ENCODE measurements at places on chromosomes 12 and 14. TPM values are rescaled to one million over a fixed set of nuclear protein-coding genes. Genes with fewer than 3 reads are reported as not detected.
A peak's percentile ranks its signal among the peaks of the same experiment; 100 is the strongest.

ALG10B gene
- 4.8 TPM for total RNA-seq

KRT74 gene
- total RNA-seq = 0.14 TPM

MDP1 gene
- total RNA-seq = 16.6 TPM

GPR135 gene
- 2.2 TPM for total RNA-seq

IFI27 gene
- 130 TPM for total RNA-seq

TCL1A gene
- not detected for total RNA-seq

LRRK2 gene
- 6.7 TPM for total RNA-seq

CYP46A1 gene
- 4.2 TPM for total RNA-seq

TPPP2 gene
- total RNA-seq = 1.6 TPM

DNA sequence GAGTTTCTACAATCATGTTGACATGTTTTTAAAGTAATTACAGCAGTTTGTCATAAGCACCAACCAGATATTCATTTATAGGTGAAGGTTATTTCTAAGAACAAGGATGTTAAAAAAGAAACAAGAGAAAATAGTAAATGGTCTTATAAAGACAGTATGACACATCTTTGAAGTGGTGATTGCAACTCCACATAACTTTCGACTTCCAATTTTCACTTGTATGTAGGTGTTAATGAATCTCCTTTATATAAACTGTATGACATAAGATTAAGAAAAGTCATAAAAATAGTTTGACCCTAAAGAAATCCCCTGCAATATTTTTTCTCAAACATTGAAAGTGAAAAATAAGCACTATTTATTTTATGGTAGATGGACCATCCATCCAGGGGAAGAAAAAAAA is 144.8 kb upstream of the PTPRQ start:
- no peaks in the 10 kb centered on the region for H3K27me3 ChIP-seq
- no peaks in the 10 kb centered on the region for H3K36me3 ChIP-seq
- DNase-seq = no peak
- no peak overlapping the region for H3K27ac ChIP-seq
- H3K4me3 ChIP-seq = no peak overlapping the region

DNA sequence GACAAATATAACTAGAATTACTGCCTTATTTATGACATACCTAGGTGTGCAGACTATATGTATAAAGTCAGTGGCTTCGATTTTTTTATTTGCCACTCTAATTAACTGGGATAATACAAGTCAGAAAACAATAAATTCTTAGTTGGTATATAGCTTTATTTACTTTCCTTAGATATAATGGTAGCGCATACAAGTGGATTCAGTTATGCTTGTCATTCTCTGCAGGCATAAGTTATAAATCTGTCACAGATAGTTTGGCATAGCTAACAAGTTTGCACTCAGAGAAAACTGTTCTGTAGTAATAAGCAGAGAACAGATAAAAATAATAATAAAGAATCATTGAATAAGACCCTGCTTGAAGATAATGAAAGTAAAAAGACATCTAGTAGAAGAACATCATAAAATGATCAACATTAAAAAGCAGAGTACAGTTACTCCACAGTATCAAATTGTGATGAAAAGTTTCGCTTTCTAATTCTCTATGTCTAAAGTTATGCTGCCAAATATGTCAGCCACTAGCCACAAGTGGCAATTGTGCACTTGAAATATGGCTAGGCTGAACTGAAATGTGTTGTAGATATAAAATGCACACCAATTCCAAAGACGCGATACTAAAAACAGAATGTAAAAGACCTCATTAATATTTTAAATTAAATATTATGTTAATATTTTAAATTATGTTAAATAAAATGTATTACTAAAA is 224.1 kb downstream of the SLC25A21 start:
- peaks cover 37% of the 10 kb centered on the region for H3K27me3 ChIP-seq
- no peak for DNase-seq
- no peaks in the 10 kb centered on the region for H3K36me3 ChIP-seq
- no peak overlapping the region for H3K27ac ChIP-seq
- no peak overlapping the region for H3K4me3 ChIP-seq
- no peaks in the 10 kb centered on the region for H3K4me1 ChIP-seq

DNA sequence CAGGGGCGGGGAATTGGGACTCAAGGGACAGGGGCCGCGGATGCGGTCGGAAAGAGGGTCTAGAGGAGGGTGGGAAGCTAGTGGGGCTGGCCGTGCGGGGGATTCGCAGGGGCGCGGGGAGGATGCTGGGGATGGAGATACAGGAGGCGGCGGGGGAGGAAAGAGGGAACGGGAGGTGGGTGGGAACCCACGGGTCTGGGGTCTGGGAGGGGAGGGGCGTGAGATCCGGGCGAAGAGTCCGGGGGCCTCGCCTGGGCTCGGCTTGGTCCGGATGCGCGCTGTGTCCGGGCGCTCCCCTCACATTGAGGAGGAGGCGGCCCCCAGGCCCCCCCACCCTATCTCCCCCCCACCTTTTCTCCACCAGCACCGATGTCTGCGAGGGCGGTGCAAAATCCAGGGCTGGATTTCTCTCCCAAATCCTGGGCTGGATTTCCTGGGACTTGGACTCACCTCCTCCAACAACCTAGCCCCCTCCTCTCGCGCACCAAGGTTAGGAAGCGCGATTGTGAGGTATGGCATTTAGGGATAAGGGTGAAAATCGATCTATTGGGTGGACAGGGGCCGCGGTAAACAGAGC is at the start of gene AGAP2:
AGAP2 (minus strand) TSS at position 82 of the 577 bp plus-strand sequence. CDS start 496 bp downstream, outside the sequence.
- H3K4me1 ChIP-seq = peaks cover 47% of the 10 kb centered on the region
- peaks cover 89% of the 10 kb centered on the region for H3K27me3 ChIP-seq
- no peaks in the 10 kb centered on the region for H3K36me3 ChIP-seq
- peak within 1 kb of the TSS; percentile 77 for H3K27ac ChIP-seq

- H3K4me3 ChIP-seq = no peak overlapping the region
- no peaks in the 10 kb centered on the region for H3K27me3 ChIP-seq
- DNase-seq = no peak
- H3K4me1 ChIP-seq = no peaks in the 10 kb centered on the region
Measured at GRCh38 chr12:31950088-31950487, 9.1 kb upstream of the RESF1 start.

DNA sequence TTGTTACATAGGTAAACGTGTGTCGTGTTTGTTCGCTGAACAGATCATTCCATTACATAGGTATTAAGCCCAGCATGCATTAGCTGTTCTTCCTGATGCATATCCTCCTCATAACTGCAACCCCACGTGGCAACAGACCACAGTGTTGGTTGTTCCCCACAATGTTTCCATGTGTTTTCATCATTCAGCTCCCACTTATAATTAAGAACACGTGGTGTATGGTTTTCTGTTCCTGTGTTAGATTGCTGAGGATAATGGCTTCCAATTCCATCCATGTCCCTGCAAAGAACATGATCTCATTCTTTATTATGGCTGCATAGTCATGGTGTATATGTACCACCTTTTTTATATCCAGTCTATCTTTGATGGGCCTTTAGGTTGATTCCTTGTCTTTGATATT is 1071.1 kb downstream of the SLC16A7 start:
- no peaks in the 10 kb centered on the region for H3K4me1 ChIP-seq
- H3K36me3 ChIP-seq = no peaks in the 10 kb centered on the region
- H3K4me3 ChIP-seq = no peak overlapping the region
- no peaks in the 10 kb centered on the region for H3K27me3 ChIP-seq
- H3K27ac ChIP-seq = no peak overlapping the region
- no peak for DNase-seq

GRCh38 chr12:114391088-114391487 is 14.9 kb downstream of the TBX5 start:
- peak overlapping the region; percentile 62 for H3K27ac ChIP-seq
- H3K4me3 ChIP-seq = no peak overlapping the region
- no peak for DNase-seq
- peaks cover 25% of the 10 kb centered on the region for H3K36me3 ChIP-seq
- peaks cover 14% of the 10 kb centered on the region for H3K27me3 ChIP-seq

DNA sequence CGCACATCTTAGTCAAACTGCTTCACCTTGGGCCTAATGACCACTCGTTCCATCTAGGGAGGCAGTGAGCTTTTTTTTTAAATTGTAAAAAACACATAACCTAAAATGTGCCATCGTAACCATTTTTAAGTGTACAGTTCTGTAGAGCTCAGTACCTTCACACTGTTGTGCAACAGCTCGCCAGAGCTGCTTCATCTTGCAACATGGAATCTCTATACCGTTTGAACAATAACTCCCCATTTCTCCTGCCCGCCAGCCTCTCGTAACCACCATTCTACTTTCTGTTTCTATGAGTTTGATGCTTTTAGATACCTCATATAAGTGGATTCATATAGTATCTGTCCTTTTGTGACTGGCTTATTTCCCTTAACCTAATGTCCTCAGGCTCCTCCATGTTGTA is 196.2 kb downstream of the CHST11 start:
- peaks cover 9% of the 10 kb centered on the region for H3K4me1 ChIP-seq
- H3K27me3 ChIP-seq = no peaks in the 10 kb centered on the region
- H3K36me3 ChIP-seq = no peaks in the 10 kb centered on the region
- no peak overlapping the region for H3K4me3 ChIP-seq
- H3K27ac ChIP-seq = no peak overlapping the region

DNA sequence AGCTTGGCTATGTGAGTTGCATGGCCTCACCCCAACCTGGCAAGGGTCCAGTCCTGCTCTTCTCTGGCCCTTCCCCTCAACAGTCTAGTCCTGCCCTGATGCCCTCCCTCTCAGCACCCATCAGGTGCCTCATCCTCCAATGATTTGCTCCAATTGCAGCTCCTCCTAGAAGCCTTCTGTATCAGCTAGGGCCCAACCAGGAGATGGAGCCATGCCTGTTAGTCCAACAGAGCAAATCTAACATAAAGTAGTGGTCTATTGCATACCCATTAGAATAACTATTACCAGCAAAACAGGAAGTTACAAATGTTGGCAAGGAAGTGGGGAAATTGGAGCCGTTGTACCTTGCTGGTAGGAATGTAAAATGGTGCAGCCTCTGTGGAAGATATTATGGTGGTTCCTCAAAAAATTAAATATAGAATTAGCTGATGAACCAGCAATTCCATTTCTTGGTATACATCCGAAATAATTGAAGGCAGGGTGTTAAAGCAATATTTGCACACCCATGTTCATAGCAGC is 163.5 kb downstream of the VRK1 start:
- no peak for DNase-seq
- no peaks in the 10 kb centered on the region for H3K27me3 ChIP-seq
- H3K4me3 ChIP-seq = no peak overlapping the region
- no peaks in the 10 kb centered on the region for H3K36me3 ChIP-seq
- no peak overlapping the region for H3K27ac ChIP-seq

- no peak overlapping the region for H3K27ac ChIP-seq
- no peak for DNase-seq
- no peak overlapping the region for H3K4me3 ChIP-seq
- H3K27me3 ChIP-seq = peaks cover 60% of the 10 kb centered on the region
Measured at GRCh38 chr12:52769354-52769753, 7.8 kb downstream of the KRT76 start.

DNA sequence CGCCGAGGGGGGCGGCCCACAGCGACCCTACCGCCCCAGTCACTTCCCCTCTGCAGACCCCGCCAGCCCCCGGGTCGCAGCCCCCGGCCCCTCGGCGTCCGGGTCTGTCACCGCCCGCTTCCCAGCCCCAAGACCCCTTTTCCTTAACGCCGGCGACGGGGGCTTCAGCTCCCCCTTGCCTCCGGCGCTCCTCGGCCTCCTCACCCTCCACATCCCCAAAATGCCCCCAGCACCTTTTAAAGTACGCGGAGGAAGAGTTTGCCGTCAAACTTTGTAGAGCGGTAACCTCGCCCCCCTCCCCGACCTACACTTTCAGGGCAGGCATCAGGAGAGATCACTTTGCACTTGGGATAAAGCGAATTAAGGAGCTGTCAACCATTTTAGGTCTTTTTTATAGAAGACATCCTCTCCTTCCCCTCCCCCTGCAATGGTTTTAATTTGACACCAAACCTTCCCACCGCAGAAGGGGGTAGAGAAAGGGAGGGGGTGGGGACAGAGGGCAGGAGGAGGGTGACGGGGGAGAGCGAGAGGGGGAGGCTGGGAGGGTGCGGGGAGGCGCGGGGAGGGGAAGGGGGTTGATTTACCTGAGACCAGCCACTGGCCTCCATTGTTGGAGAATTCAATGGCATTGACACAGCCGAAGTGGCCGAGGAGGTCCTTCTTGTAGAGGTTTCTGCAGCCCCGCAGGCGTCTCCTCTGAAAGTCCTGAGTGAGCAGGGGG is 578 bp downstream of the DCAF5 start:
- H3K36me3 ChIP-seq = peaks cover 13% of the 10 kb centered on the region
- peak overlapping the region; percentile 94 for H3K4me3 ChIP-seq
- no peaks in the 10 kb centered on the region for H3K27me3 ChIP-seq
- no peak for DNase-seq
- H3K4me1 ChIP-seq = peaks cover 57% of the 10 kb centered on the region
- peak overlapping the region; percentile 96 for H3K27ac ChIP-seq

DNA sequence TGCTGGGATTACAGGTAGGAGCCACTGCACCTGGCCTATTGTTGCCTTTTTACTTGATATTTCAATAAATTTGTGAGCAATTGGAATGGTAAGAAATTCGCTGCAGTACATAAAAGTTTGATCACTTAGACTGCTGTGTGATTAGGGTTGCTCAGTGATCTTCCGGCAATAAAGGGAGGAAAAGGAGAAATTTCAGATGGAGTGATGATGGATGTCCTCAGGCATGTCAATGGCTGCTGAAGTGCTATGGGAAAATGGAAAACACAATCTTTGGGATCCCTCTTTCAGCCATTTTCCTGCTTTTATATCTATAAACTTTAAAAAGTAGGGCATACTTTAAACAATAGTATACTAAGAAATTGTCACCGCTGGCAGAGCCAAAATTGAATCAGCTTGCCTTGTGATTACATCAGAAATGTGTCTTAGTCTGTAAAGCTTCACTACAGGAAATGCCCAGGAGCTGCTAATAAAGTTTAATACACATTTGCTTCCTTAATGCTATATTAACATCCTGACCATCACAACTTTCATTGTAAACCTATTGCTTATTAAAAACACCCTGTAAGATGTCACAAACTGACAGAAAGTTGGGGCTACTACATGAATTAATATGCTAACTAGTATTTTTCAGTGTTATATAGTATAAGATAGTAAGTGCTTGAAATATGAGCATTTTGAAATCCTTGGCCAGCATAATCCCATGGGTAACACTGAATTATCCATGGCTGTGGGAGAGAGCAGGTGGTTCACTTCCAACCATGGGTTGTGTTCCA is 13.7 kb upstream of the FBXL14 start:
- no peak overlapping the region for H3K4me3 ChIP-seq
- DNase-seq = no peak
- H3K27me3 ChIP-seq = no peaks in the 10 kb centered on the region
- peaks cover 48% of the 10 kb centered on the region for H3K4me1 ChIP-seq

- H3K4me3 ChIP-seq = no peak overlapping the region
- peaks cover 51% of the 10 kb centered on the region for H3K36me3 ChIP-seq
- no peaks in the 10 kb centered on the region for H3K27me3 ChIP-seq
Measured at GRCh38 chr12:42442888-42443287, 116.9 kb downstream of the PPHLN1 start.

DNA sequence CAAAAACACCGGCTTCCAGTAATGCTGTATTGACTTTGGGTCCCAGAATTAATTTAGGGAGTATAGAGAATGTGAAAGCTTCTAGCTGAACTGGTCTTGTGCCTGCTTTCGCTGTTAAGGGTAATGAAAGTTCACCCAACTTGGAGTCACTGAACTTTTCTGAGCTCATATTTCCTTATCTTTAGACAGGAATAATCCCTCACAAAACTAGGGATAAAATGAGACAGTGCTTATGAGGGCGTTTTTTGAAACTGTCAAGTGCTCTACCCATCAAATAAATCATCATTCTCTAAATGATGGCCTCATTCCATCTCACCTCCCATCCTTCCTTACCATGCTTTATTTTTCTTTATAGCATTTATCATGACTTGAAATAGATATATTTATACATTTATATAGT is 74.7 kb downstream of the RFX4 start:
- H3K27ac ChIP-seq = no peak overlapping the region
- no peaks in the 10 kb centered on the region for H3K4me1 ChIP-seq
- no peaks in the 10 kb centered on the region for H3K36me3 ChIP-seq
- H3K4me3 ChIP-seq = no peak overlapping the region
- no peak for DNase-seq

- H3K4me1 ChIP-seq = peaks cover 61% of the 10 kb centered on the region
- H3K27me3 ChIP-seq = no peaks in the 10 kb centered on the region
- H3K27ac ChIP-seq = peak overlapping the region; percentile 38
- DNase-seq = no peak
- no peak overlapping the region for H3K4me3 ChIP-seq
Measured at GRCh38 chr14:95464103-95464502, 52.3 kb downstream of the SYNE3 start.

Measured in left ventricle myocardium inferior (tissue), 1 donor.